ENCODE measurements at places on chromosomes 13 and 19. TPM values are rescaled to one million over a fixed set of nuclear protein-coding genes. Genes with fewer than 3 reads are reported as not detected.

The ZIM2 gene
- not detected for total RNA-seq

The USHBP1 gene
- total RNA-seq, result 0.45 TPM

The CEACAM19 gene
- total RNA-seq, result not detected

The LHB gene
- 0.63 TPM for total RNA-seq

The IGFL2 gene
- total RNA-seq, result not detected

The ZNF878 gene
- total RNA-seq, result 0.28 TPM

The MEDAG gene
- not detected for total RNA-seq

The CCDC70 gene
- not detected for total RNA-seq

The CYP4F3 gene
- not detected for total RNA-seq

The FBXO17 gene
- total RNA-seq, result 0.20 TPM

The TLE6 gene
- 1.1 TPM for total RNA-seq

The GNA15 gene
- 140 TPM for total RNA-seq

The TEX29 gene
- total RNA-seq, result 0.73 TPM

The EID2B gene
- total RNA-seq, result 4.7 TPM

The ZNF625 gene
- 3.8 TPM for total RNA-seq

The PABPC3 gene
- total RNA-seq, result 0.88 TPM

The SERPINE3 gene
- total RNA-seq, result not detected

The ZNF491 gene
- 0.80 TPM for total RNA-seq

The SIGLEC9 gene
- total RNA-seq, result 1.7 TPM

The IQCN gene
- 1.6 TPM for total RNA-seq

The ZNF135 gene
- not detected for total RNA-seq

The ZNF90 gene
- total RNA-seq, result 7.8 TPM

The PALM gene
- total RNA-seq, result not detected

The TEX26 gene
- total RNA-seq, result not detected

The CD177 gene
- not detected for total RNA-seq

The CRB3 gene
- 0.93 TPM for total RNA-seq

The KDM4B gene
- 46.3 TPM for total RNA-seq

The PRODH2 gene
- total RNA-seq, result not detected

The B3GNT3 gene
- not detected for total RNA-seq

The PGLYRP1 gene
- total RNA-seq, result not detected

The TMIGD2 gene
- total RNA-seq, result 2.6 TPM

The NKG7 gene
- 417 TPM for total RNA-seq

The RASAL3 gene
- 179 TPM for total RNA-seq

The CEACAM7 gene
- total RNA-seq, result not detected

The PLEKHF1 gene
- 53.1 TPM for total RNA-seq

The TEKTIP1 gene
- total RNA-seq, result 6.6 TPM

The RFPL4A gene
- not detected for total RNA-seq

The MCF2L gene
- 0.33 TPM for total RNA-seq

The ZNF101 gene
- 108 TPM for total RNA-seq

The TYROBP gene
- 0.58 TPM for total RNA-seq
